ENCODE measurements at places on chromosomes 7 and 10.
A peak's percentile ranks its signal among the peaks of the same experiment; 100 is the strongest.

- DNase-seq: no peak
These were observed 72.5 kb upstream of the NKX6-2 start for GRCh38 chr10:132858121-132859081.

DNA sequence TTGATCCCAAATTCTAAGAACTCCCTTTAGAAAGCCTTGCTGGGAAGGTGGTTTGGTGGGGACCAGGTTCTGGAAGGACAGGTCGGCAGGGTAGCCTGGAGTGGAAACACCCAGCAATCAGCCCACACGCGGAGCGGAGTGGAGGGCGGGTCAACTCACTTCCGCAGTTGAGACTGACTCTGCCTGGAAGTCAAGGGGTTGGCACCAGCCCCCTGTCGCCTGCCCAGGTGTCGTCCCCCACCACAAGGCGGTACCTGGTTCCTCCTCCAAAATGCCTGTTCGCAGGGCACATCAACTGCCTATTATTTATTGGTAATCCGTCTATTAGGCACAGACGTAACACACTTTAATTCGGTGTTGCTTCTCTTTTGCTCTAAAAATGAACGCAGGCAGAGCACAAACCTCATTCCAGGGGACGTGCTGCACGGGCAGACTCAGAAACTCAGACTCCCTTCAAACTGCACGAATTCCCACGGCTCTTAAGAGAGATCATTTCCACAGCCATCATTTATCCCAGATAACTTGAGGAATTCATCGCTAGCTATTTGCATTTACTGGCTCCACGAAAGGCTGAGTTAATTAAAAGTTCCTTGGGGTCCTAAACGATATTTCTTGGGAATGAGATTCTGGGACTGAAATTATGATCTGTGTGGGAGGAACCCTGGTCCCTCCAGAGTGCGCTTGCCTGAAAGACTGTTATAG lies 248.2 kb upstream of the PPP2R2D start:
- no peak for DNase-seq

DNA sequence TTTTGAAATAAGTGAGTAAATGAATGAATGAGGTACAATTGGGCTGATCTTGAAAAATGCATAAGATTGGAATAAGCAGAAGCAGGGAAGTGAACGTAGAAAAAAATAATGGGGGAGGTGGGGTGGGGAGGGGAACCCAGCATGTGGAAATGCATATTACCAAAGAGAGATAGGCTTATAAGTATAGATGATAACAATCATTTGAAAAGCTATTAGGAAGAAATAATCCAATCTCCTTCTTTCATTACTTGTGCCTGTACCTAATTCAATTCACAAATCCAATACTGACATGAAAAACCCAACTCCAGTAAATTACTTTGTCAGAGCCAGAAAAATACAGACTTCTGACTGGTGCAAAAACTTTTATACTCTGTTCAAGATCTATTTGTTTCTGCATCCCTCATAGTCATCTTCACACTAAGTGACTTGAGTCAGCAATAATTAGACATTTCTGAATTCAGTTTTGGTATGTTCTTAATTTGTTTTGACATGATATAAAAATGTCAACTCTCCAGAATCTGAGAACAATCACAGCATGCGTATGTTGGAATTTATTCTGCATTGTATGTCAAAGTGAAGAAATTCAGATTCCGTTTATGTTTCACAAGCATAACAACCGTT lies 99.2 kb downstream of the IQUB start:
- no peak for DNase-seq

- peak; percentile 31 for DNase-seq
These were observed 52.8 kb downstream of the DLG5 start for GRCh38 chr10:77873536-77874380.

GRCh38 chr10:22605168-22605567 lies 109.2 kb downstream of the PIP4K2A start:
- DNase-seq: no peak

DNA sequence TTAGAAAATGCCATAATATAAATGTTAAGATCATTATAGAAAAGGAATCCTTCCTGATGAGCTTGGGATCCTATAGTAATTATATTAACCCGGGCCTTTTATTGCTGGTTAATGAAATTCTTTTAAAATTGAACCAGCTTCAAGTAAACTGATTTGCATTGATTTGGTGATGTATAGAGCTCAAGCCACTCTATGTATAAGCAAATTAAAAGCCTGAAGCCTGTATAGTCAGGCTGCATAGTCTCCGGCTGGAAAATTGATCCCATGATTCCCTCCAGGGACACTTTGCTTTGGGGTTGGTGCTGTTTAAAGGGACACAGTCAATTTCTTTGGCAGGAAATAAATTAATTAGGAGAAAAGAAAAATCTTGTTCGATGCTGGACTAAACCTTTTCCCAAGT lies 199.1 kb downstream of the HERPUD2 start:
- no peak for DNase-seq
